ENCODE measurements at places on chromosomes 3 and 15.

DNA sequence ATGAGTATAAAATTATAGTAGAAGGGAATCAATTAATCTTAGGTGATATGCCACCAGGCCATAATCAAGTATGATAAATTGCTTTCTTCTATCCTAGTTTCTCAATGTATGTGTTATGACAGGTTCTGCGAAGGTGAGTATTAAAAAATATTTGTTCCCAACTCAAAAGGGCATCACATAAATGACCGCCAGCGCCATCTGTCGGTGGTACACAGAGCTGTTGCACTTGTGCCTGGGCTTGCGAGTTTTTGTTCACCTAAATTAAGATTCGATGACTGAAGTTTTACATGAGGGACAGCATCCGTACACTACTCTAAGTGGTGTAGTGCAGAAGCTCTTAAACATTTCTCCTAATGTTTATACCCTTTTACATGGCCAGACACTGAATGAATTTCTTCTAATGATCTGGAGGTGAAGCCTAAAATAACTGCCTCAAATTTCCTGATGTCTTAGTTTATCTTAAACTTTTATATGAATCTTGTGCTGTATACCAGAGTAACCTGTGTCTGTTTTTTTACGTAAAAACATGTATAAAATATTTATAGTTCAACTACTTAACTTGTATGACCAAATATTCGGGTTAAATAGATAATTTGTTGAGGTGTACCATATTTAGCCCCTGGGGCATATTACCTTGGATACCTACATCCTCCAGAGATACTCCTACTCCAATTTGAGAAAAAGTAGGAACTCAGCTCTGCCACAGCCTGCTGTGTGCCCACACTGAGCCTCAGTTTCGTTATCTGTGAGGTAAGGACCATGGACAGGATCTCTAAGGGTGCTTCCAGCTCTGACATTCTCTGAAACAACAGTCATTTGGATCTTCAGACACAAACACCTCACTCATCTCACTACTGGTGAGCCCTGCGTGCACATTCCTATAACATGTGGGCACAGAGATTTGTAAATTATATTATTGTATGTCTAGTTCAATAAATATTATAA, 365.6 kb downstream of the MAGI1 start:
- DNase-seq = no peak

DNA sequence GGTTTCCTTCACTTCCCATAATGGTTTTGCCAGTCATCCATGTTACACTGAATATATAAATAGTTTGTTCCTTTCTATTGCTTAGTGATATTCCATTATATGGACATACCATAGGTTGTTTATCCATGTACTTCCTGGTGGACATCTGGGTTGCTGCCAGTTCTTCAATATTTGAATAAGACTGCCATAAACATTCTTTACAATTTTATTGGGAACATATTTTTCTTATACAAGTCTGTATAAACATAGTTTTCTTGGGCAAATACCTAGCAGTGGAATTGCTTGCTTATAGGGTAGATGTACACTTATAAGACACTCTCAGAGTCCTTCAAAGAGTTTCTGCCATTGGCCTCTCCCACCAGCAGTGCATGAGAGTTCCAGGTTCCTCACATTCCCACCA, 231.4 kb downstream of the OPA1 start:
- no peak for DNase-seq

- no peak for DNase-seq
Observed at GRCh38 chr15:80177156-80177555, 24.4 kb downstream of the FAH start.

- no peak for DNase-seq
Observed at GRCh38 chr15:55586808-55587207, 1.3 kb downstream of the PYGO1 start.

- DNase-seq = no peak
Observed at GRCh38 chr3:194976049-194976451, 290.4 kb downstream of the FAM43A start.

DNA sequence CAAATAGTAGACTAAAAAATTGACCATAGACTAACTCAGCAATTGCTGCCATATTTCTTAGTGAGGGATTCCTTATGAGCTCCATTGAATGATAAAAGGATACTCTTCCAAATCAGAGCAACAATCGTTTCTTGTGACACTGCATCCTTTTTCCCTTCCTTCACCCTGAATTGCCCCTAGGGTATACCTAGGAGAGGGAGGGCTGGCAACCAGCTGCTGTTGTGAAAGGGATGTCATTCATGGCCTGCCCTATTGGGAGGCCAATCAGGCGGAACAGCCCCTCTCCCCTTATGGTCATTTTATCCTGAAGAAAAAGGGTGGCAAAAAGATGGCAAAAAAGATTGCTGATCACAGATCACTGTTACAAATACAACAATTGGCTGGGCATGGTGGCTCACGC, 26.3 kb downstream of the B3GNT5 start:
- no peak for DNase-seq

DNA sequence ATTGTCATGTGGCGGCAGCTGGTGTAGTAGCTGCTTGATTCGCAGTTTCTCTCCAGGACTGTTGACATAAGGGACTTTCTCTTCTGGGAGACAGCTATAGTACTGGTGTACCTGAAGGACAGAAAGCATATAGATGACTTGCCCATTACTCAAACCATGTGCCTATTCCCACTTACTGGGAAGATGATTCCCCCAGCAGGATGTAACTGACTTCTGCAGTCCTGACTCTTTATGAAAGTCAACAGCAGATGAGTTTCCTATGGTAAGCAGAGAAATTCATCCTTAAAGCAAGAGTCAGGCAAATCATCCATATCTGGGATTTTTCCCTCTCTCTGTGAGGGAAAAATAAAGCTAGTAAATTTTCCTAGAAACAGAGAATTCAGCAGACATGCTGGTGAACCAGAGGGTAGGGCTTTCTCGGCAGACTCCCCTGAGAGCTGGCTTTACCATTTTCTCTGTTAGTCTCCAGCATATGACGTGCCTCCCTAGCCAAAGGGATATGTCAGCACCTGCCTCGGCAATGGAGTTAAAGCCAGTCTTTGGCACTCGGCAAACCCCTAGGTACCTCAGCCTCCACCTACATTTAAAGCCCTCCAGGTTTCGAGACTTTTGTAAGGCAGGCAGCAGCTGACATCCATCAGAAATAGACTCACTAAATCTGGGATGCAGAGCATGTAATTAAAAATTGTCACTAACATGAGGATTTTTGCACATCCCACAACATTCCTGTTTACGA, 62.1 kb downstream of the PRICKLE2 start:
- no peak for DNase-seq

- DNase-seq = peak; percentile 6
Observed at GRCh38 chr3:133384331-133385027, 15.4 kb upstream of the BFSP2 start.

GRCh38 chr15:34650177-34650576, 66.7 kb upstream of the GOLGA8B start:
- no peak for DNase-seq

DNA sequence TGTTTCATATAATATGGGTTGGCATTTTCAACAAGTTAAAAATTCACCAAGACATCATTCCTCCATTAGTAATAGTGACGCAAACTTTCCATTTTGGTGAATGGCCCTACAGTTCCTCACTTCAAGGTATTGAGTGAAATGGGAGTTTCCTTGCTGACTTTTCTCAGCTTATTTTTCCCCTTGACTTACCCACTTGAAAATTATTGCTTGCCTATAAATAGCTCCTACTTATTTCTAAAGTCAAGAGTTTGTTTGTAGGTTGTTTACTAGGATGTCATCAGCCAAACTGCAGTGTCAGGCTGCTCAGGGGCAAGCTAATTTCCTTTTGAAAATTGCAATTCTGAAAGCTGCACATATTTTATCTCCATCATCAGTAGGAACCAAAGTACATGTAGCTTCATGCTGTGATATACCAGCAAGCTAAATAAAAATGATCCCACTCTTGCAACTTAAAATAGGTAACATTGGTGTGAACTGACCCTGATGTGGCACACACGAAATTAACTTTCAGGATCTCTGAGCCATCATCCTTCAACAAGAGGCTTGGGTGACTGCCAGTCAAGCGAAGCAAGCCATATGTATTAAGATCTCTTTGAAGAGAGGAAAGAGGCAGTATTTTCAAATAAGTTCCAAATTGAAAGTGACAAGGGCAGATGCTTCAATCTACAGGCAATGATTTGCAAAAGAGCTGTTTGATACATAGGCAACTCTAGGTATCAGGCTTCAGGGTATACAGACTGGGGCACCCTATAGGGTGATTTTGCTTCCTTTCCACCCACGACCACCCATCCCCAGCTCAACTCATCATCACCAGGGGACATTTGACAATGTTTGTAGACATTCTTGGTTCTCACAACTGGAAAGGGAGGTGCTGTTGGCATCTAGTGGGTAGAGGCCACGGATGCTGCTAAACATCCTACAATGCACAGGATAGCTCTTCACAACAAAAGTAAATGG, 66.8 kb upstream of the RASGRP1 start:
- peak; percentile 43 for DNase-seq

Data from CD4-positive, alpha-beta T cell treated with Interleukin-6 for 4 hours (primary cell).